Activated T-helper 1 cell treated with anti-CD3 and anti-CD28 coated beads, Interleukin-2, amount 50 U/mL, for 16 hours (primary cell): ENCODE measurements at places on chromosomes 16 and 17.

GRCh38 chr16:66256919-66257318 is 109.6 kb upstream of the CDH5 start:
- DNase-seq: no peak

DNA sequence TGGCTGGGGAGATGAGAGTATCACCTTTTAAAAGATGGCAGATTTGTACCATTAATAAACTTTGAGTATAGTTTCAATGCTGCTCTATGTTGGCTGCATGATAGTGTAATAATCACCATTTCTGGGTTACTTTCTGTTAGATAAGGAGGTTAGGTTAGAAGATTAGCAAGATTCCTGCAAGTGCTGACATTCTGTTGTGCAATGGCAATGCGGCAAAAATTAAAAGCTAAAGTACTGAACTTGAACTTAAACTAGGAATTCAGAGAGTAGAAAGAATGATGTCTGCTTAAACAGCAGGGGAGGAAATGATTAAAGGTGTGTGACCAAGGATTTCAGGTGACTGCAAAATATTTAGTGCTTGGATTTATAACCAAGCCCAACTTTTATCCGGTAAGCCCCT is 399.8 kb upstream of the MON1B start:
- no peak for DNase-seq

DNA sequence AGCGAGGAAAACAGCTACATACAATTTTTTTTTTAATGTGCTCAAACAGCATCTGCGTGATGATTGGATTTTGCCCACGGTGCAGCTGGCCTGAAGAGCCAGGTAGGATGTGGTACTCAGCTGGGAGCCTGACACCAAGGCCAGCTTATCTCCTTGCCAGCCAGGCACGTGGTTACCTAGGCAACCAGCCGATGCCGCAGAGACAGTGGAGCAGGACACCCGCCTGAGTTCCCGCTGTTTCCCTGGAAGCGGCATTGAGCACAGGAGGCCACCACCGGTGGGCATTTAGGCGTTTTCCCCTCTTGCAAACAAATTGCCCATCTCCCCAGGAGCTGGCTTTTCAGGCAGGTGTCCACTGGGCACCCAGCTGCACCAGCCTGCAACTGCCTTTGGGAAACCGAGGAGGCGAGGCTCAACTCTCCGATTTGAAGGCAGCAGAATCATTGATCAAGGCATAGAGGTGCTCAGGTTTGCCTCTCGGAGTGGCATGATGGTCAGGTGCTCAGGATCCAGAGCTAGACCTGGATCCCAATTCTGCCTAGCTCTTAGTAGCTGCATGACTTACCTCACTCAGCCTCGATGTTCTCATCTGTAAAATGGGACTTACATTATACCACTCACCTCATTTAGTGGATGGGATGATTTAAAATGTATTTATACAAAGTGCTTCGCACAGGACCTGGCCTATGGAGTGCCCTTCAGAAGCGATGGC is 137.5 kb upstream of the PLCG2 start:
- DNase-seq: no peak

DNA sequence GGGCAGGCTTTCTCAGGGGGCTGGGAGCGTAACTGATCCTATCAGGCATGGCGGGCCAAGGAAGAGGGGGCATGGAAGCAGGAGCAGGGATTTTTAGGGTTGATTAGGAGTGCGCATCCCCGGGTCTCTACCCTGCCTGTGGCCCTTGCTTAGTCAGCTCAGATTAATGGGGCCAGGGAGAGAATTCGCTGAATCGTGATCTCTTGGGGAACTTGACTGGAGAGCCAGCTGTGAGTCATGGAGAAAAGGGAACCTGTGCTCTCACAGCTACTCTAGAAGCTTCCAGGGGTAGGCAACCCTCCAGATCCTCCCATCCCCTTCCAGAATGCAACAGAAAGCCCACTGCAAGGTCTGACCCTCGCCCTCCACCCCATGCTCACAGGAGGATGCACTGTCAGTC is 3.6 kb downstream of the FOXN1 start:
- DNase-seq: no peak

- no peak for DNase-seq
Observed at GRCh38 chr17:15409721-15410250, 57.6 kb downstream of the CDRT4 start.

GRCh38 chr16:75222271-75222783 is 3.5 kb downstream of the CTRB1 start:
- DNase-seq: no peak

GRCh38 chr17:44416558-44417289 is 27.3 kb upstream of the ITGA2B start:
- no peak for DNase-seq

GRCh38 chr17:20089756-20090547 is 80.8 kb downstream of the SPECC1 start:
- no peak for DNase-seq

DNA sequence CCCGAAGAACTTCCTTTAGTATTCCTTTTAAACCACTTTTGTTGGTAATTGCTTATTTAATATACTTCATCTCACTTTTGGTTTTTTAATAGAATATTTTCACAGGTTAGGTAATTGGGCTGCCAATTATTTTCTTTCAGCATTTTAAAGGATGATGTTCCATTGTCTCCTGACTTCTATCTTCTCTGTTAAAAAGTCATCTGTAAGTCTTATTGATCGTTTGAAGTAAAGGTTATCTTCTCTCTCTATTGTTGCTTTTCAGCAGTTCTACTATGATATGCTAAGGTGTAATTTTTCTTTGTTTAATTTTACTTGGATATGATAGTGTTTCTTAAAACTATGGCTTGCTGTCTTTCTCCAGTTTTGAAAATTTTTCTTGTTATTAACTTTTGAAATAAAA is 307.5 kb downstream of the MAP2K4 start:
- DNase-seq: no peak

GRCh38 chr16:49586466-49587450 is 213.2 kb downstream of the C16orf78 start:
- DNase-seq: no peak

DNA sequence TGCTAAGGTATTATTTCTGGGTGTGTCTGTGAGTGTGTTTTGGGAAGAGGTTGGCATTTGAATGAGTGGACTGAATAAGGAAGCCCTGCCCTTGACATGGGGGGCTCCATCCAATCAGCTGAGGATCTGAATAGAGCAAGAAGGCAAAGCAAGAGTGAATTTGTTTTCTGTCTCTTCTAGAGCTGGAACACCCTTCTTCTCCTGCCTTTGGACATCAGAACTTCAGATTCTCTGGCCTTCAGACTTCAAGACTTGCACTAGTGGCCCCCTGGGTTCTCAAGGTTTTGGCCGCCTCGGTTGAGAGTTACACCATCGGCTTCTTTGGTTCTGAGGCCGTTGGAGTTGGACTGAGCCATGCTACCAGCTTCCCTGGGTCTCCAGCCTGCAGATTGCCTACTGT is 448.6 kb downstream of the SHISA9 start:
- no peak for DNase-seq

GRCh38 chr17:45735488-45735887 is 48.6 kb upstream of the CRHR1 start:
- no peak for DNase-seq

DNA sequence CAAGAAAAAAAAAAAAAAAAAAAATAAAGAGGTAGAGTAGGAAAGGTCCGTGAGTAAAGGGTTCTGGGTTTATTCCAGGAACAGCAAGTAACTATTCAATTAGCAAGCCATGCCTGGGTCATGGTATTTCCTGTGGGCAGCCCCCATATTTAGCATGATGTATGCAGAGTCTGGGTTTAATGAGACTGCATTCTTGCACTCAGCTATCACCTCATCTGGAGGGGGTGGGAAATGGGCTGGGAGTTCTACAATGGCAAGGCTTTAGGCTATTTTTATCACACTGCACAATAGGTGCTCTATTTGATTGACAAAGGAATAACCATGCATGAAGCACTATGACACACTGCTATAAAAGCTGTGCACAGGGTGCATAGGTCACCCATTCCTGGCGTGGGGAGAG is 104.0 kb upstream of the CCL2 start:
- no peak for DNase-seq

DNA sequence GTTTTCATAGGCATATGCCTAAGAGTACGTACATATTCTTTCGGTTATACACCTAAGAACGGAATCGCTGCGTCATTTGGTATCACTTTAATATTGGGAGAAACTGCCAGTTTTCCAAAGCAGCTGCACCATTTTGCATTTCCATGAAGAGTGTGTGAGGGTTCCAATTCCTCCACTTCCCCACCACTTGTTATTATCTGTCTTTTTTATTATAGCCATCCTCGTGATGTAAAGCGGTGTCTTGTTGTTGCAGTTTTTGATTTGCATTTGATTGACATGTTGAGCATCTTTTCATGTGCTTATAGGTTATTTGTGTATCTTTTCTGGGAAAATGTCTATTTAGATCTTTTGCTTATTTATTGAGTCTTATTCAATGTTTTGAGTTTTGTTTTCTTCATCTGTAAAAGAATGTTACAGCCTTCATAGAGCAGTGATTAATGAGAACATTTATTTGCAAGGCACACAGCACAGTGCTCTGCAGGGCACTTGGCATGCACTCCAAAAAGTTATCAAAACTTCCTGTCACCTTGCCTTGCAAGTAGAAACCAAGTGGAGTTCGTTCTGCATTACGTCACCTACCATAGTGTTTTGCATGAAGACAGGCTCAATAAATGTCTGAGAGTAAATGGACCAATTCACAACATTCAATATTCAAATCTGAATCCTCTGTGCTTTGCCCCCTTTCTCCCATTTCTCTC is 26.6 kb upstream of the ST6GALNAC1 start:
- no peak for DNase-seq

DNA sequence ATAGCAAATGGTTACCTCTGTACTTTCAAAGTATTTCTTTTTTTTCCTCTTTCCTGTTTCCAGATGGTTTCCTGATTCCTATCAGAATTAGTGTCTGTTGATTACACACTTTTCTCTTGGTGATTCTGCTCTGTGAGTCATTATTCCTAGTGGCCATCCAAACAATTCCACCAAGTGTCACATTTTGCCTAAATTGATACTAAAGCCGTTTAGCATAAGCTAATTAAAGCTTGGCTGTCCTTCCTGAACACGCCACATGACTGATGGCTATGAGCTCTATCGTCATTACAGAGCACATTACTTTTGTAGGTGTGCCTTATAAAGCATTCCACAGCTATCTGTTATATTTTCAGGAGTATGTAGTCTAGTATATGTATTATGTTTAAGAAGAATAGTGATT is 671.2 kb downstream of the CDH8 start:
- no peak for DNase-seq

GRCh38 chr17:13743906-13744305 is 142.2 kb upstream of the HS3ST3A1 start:
- no peak for DNase-seq

DNA sequence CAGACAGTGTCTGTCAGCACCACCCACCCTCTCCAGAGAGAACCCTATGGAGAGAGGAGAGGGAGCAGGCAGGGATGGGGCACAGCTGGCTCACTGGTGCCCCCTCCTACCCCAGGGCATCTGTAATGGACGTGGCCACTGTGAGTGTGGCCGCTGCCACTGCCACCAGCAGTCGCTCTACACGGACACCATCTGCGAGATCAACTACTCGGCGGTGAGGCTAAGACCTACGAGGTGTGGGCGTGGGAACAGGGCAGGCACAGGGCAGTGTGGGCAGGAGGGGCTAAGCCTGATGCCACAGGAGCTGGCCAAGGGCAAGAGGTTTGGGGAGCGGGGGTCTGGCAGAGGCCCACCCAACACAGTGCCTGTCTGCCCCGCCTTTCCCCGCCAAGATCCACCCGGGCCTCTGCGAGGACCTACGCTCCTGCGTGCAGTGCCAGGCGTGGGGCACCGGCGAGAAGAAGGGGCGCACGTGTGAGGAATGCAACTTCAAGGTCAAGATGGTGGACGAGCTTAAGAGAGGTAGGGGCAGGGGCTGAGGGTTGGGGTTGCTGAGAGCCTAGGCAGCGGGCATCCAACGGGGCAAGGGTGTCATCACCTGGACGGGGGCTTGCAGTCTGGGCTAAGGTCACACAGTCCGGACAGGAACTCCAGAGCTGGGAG is 15.0 kb downstream of the ITGB4 start:
- no peak for DNase-seq

DNA sequence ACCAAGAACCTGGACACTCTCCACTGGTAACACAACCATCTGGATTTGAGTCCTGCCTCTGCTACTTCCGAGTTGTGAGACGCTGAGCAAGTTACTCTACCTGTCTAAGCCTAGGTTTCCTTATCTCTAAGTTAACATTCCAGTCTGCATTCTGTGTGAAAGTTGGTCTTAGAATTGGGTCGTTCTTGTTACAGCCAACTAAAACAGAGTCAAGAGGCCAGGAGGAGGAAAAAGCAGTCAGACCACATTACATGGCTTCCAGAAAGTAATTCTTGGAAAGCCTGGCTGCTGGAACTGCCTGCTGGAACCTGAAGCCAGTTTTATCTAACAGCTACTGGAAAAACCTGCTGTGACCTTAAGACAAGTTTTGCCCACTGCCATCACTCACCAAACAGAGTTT is 38.4 kb upstream of the XYLT1 start:
- DNase-seq: no peak

DNA sequence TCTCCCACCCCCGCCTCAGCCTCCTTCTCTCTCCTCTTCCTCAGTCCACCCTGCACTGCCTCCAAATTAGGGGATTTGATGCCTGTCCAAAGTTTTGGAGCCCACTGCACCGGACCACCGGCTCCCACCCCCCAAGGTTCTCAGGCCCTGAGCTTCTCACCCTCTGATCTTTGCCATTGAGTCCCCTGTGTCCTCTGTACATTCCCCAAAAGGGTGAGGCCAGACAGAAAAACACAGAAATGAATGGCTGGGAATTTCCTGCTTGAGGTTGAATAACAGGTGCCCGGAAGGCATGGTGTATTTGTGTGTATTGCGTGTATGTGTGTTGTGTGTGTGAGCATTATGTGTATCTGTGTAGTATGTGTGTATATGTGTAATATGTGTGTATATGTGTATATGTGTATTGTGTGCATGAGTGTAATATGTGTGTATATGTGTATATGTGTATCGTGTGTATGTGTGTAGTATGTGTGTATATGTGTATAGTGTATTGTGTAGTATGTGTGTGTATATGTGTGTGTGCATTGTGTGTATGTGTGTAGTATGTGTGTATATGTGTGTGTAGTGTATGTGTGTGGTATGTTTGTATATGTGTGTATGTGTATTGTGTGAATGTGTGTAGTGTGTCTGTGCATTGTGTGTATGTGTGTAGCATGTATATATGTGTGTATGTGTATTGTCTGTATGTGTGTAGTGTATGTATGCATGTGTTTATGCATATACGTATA is 16.0 kb upstream of the CCL17 start:
- DNase-seq: no peak

GRCh38 chr17:78506454-78507309 is 70.5 kb downstream of the DNAH17 start:
- no peak for DNase-seq

DNA sequence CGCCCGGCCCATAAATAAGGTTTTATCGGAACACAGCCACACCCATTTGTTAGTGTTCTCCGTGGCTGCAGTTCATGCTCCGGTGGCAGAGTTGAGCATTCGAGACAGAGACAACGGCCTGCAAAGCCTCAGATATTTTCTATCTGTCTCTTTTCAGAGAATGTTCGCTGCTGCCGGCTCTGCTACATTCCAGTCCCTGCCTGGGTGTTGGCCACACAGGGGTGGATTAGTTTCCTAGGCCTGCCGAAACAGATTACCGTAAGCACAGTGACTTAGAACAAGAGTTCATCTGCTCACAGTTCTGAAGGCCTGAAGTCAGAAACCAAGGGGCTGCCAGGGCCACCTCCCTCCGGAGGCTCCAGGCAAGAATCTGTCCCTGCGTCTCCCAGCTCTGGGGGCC is 19.1 kb upstream of the GSG1L start:
- no peak for DNase-seq
